ENCODE measurements at places on chromosomes 6 and 20.

- DNase-seq = no peak
Observed at GRCh38 chr6:112343390-112343789, 3.7 kb upstream of the RFPL4B start.

DNA sequence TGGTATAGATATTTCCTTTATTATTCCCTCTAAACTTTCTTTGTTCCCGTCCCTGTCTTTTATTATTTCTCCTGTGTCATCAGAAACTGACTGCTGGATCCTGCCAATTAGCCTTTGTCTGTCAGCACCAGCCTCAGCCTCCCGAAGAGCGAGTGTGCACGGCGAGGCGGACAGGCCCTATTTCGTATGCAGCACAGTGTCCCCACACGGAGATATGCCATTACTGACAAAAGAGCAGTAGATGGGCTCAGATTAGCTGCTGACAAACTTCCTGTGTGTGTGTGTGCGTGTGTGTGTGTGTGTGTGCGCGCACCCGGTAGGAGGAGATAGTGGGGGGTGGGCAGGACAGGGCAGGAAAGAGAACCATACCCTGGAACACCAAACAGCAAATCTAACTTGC, 99.5 kb upstream of the ZFP64 start:
- no peak for DNase-seq

- no peak for DNase-seq
Observed at GRCh38 chr20:1336699-1337367, 7.9 kb upstream of the SDCBP2 start.

GRCh38 chr20:20521736-20522135, 153.8 kb downstream of the INSM1 start:
- DNase-seq = no peak

DNA sequence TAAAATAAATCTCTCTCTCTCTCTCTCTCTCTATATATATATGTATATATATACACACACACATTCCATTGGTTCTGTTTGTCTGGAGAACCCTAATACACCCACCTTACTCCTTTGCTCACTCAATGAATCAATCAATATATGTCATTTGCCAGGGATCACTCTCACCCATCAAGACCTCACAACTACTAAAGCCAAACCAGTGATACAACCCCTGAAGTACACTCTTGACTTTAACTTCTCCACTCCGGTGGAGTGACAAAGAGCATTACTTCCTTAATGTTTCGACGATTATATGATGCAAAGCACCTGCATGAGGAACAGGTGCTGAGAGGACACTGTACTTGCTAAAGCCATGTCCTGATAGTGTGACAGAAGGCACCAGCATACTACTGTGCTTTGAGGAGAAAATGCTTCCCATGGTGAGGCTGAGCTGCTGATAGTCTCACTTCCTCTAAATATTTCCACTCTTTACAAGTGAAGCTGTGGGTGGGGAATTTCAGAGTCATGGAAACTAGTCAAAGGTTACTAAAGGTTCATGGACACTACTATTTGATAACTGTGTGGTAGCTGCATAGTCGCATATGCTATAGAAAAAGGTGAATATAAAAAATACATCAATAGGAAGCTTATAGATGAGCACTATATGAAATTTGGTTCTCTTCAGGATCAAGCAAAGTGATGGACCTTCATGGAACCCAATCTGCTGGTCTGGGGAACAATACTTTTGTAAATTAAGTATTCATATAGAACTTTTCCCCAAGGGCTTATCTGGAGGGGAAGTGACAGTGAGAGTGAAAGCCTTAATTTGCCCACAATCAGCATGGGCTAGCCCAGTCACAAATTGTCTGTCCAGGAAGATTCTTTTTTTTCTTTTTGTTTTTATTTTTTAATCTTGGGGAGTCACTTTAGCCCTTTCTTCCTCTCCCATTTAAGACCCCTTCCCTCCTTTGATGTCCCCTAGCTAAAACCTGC, 141.9 kb upstream of the NEDD9 start:
- no peak for DNase-seq

DNA sequence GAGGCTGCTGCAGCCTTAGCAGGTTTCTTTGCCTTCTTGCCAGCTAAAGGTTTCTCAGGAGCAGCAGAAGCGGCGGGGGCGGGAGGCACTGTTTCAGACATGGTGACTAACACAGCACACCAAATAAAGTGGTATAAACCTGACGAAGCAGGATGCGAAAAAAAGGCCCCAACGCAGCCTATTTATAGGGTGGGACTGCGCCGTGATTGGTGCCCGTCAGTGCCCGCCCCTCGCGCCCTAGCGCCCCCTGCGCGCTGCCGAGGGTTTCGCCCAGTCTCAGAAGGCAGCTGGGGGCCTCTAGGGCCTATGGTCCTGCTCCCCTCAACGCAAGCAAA, 55.0 kb downstream of the TRIM38 start:
- DNase-seq = no peak

DNA sequence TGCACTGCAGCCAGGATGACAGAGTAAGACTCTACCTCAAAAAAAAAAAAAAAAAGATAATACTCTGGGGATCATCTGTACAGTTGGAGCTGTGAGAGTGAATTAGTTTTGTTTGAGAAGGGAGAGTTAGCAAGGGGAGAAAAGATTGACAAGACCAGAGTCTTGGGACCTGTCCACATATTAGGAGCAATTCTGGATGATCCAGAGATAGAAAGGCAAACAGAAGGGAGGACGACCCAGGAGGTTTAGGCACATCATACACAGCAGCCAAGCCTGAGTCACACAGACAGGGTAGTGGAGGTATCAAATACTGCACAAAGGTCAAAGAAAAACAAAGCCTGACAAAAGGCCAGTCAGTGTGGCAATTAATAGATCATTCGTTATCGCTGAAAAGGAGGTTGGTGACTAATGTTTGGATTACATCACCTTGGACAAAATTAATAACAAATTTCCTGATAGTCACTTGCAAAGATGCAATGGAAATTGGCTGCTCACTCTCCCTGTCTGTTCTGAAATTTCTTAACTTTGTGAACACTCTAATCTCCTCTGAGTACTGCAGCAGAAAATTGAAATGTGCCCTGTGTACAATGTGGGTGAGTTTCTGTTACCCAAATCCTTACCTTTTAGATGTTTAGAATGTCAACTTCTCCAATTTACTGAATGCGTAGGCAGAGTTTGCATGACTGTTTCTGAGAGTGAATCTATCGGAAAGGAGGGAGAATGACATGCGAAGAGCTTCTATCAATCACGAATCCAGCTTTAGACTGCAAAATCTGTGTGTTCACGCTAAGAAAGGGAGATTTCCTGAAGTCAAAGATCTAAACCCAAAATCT, 105.4 kb downstream of the TSHZ2 start:
- DNase-seq = no peak

DNA sequence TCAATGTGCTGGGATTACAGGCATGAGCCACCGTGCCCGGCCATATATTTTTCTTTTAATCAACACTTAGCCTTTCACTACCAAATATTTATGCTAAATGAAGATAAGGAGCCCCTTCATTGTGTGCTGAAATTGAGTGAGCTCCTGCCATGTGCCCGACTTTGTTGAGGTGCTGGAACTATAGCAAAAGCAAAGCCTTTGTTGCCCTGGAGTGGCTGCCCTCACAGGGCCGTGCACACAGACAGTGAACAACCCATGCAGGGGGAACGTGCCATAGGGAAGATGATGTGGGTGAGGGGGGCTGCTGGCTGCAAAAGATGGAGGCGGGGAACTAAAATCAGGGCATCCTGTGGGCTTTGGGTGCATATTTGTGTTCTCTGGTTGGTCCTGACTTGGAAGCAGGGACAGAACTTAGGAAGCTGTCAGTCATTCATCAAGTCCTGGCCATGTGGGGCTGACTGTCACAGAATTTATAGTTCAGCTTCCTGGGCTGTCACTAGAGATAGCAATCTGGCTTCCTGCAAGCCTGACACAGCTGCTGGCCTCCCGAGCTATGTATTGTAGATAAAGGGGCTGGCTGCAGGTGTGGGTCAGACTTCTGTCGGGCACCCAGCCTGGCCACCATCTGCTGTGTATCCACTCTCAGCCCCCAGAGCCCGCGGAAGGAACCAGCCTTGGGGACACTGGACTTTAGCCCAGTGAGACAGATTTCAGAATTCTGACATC, 56.8 kb upstream of the MPC1 start:
- DNase-seq = no peak

DNA sequence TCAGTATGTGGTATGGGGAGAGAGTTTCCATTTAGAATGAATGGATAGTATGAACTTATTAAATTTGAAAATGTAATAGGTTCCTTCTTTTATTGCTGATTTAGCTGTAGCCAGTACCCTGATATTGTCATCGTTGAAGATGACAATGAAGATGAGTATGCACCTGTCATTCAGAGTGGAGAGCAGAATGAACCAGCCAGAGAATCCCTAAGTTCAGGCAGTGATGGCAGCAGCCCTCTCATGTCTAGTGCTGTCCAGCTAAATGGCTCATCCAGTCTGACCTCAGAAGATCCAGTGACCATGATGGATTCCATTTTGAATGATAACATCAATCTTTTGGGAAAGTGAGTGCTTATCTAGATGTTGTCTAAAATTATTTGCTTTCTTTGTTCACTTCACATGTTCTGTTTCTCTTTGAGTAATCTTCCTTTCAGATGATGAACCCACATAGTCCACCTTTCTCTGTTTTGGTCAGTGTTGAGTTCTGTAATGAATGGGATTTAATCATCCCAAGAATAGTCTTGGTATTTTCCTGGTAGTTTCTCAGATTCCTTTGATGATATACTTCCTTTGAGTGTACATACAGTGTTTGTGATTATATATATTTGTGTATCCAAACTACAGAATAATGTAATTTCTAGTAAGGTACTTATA, 23.3 kb downstream of the HSF2 start:
- no peak for DNase-seq

DNA sequence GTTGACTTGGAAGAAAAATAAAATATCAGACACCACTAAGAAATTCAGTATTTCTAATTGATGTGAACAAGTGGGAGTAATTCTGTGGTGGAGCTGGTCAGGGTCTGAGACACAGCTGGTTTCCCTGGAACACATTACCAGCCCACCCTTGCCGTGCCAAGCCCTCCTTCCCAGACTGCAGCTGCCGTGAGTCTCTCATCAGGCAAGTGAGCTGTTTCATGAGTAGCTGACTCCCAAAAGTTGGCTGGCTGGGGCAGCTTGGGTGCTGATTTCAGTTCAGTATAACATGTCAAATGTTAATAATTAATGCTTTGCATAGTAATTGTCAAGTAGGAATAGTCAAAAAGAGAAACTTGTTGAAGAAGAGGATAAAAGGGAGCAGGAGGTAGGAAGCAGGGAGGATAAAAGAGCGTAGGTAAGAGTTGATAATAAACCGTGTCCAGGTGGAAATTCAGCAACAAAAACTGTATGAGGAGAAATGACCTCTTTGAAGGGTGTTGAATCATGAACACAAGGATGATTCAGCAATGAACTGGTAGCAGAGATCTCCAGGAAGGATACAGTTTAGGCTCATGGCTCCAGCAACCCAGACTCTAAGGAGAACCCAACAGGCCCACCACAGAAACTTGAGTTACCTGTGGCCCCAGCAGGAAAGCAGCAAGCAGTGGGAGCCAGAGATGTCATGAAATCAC, 110.9 kb upstream of the SSTR4 start:
- no peak for DNase-seq

GRCh38 chr6:92369309-92369708, 1050.0 kb downstream of the EPHA7 start:
- DNase-seq = no peak

DNA sequence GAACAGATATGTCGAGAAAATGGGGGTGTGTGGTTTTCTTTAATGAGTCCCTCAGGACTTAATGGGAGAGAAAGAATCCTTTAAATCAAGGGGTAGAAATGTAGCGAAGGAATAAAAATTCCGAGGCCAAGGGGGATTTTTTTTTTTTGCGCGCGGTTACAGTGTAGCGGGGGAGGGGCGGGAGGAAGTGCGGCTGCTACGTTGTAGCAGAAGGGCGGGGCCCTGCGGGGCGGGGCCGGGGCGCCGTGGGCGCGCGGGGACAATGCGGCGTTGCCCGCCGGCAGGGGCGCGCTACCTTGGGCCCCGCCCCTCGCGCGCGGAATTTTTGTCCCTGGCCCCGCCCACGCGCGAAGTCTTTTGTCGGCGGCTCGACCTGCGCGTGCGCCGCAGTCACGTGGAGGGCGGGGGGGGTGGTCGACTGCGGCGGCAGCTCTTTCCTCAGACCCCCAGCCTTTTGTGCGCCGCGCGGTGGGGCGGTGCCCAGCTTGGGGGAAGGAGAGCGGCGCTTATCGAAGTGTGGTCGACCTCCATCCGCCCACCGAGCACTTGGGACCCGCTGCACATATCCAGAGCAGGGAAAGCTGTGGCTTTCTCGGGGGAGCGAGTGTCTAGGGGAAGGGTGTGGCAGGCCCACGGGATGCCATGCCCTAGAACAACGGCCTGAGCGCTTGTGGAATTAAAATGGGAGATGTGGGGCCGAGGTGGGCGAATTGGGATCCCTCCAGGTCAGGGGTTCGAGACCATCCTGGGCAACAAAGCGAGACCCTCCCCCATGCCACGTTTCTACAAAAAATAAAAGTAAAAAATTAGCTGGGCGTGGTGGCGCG, 1.3 kb downstream of the TUBB start:
- no peak for DNase-seq

DNA sequence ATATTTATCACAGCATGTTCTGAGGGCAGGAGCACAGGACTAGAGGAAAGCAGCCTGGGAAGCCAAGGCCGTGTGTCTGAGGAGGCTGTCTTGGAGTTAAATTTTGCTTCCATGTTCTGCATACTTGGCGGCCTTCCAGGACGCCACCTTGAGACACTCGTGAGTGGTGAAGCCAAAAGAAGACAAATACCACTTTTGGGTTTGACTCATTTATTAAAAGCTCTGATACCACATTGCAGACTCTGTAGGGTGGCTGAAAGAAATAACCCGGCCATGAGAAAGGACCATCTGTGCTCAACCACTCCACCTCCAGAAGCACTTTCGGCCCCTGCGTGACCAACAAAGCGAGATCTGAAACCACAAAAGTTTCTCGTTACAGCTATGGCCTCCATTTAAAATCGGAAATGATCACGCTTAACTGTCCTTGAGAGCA, 120.0 kb downstream of the TMEM242 start:
- no peak for DNase-seq

DNA sequence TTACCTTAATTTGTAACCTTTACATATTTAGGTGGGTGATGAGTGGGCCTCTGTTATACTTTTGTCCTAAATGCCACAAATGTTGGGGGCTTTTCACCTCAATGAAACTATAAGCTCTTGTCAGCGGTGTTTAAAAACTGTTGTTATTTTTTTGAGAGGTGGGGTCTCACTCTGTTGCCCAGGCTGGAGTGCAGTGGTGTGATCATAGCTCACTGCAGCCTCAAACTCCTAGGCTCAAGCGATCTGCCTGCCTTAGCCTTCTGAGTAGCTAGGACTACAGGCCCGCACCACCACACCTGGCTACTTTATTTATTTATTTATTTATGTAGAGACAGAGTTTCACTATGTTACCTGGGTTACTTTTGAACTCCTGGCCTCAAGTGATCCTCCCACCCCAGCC, 66.7 kb downstream of the ZDHHC14 start:
- DNase-seq = no peak
